Fibroblast of skin of right biceps (primary cell): ENCODE measurements at places on chromosomes 5 and 9.

DNA sequence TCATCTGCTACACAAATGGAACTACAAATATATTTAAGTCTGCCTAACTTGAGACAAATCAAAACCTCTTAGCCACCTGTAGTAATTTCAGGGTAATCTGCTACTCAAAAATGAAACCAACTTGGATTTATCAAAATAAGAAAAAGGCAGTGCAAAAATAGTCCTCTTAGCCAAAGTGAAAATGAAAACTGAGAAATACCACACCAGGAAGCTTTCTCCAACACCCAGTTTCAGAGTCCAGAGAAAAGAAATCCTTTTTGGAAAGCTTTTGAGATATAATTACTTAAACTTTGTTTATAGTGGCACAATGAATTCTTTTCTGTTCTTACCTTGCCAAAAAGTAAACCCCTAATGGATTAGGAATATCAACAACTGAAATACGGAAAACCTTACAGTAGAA is 990.4 kb downstream of the EFNA5 start:
- no peak for DNase-seq

- DNase-seq: no peak
Measured at GRCh38 chr9:87729246-87729645, 3.3 kb downstream of the CTSL start.

DNA sequence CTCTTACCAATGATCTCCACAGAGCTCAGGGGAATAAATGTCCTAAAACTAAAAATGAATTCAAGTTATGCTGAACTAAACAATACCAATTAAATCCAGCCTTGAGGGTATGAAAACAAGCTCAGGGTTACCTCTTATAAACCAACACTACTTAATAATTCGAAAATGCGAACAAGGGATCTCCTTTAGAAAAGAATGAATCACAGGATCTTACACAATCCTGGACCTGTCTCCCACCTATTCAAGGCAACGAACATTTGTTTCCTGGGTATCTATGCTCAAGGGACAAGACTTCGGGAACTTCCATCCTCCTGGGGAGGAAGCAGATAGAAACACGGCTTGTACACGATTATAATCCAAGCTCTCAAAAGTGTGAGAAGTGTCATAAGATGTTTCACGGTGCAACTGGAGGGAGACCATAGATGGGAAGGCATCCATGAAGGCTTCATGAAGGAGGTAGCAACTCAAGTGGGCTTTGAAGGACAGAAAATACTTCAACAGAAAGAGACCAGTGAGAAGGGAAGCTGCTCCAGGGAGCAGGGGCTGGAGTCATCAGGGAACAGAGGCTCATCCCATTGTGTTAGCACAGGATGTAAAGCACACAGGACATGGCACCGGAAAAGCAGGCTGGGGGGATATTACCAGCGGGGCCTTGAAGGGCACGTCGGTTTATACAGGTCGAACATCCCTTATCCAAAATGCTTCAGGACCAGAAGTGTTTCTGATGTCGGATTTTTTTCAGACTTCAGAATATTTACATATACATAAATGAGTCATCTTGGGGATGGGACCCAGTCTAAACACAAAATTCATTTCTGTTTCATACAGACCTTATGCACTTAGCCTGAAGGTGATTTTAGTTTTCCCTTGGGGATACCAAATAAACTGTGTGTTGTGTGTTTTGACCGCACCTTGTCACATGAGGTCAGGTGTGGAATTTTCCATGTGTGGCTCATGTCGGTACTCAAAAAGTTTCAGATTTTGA is 87.4 kb downstream of the TLE1 start:
- DNase-seq: no peak

- DNase-seq: no peak
Measured at GRCh38 chr9:3931058-3931457, 368.8 kb downstream of the GLIS3 start.

- DNase-seq: no peak
Measured at GRCh38 chr5:6961123-6961522, 247.9 kb downstream of the TENT4A start.

GRCh38 chr9:127194881-127195713 is 69.5 kb upstream of the GARNL3 start:
- peak; percentile 15 for DNase-seq

DNA sequence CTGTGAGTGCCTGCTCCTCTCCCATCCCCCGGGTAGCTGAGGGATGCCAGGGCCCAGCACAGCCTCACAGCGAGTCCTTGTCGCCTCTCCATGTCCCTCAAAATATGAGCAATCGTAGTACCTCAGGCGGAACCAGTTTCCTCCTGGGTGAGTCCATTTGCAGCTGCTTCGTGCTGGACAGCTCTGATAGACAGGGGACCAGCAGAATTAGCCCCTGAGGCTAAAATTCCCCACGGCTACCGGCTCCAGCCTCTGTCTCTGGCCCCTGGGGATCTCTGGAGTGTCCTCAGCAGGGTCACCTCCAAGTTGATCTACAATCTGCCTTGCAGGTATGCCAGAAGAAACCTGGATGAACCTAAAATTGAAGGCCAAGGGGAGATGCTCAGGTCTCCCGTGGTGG is 115.8 kb upstream of the FBXL7 start:
- no peak for DNase-seq

DNA sequence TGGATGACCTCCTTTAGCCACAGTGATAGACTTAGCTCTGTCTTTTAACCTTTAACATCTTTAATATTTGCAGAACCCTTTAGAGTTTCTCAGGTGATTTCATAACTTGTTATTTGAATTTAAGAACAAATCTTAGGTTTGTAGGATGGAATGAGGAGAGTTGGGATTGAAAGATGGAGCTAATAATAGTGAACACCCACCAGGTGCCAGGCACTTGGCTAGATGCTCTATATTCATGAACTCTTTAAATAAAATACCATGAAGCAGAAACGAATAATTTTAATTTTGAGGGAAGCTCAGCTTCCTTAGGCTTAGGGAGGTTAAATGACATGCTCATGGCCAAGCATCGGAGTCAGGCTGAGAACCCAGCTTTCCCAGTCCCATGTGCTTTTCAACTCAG is 19.4 kb upstream of the CARNMT1 start:
- DNase-seq: no peak

- DNase-seq: no peak
Measured at GRCh38 chr9:133978899-133979272, 13.2 kb downstream of the VAV2 start.

GRCh38 chr5:4204276-4205141 is 608.9 kb downstream of the IRX1 start:
- DNase-seq: no peak

GRCh38 chr5:125006011-125006685 is 259.7 kb upstream of the ZNF608 start:
- DNase-seq: no peak

- DNase-seq: no peak
Measured at GRCh38 chr5:17443333-17444130, 54.5 kb upstream of the TAF11L2 start.

- DNase-seq: peak; percentile 85
Measured at GRCh38 chr5:153565822-153566221, 75.4 kb downstream of the GRIA1 start.

DNA sequence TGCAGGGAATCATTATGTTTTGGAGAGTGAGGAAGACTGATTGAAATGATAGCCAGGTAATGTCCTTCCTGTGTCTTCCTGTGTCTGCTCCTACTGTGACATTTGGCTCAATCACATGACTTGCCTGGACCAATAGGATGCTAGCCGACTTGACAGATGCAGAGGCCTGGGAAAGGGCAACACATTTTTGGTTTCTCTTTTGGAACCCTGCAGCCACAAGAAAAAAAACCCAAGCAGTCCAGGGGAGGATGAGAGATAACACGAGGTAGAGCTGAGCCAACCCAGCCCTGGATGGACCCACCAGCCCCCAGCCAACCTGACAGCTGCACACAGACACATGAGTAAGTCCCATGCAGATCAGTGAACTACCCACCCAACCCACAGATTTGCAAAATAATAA is 256.1 kb upstream of the SMARCA2 start:
- no peak for DNase-seq

DNA sequence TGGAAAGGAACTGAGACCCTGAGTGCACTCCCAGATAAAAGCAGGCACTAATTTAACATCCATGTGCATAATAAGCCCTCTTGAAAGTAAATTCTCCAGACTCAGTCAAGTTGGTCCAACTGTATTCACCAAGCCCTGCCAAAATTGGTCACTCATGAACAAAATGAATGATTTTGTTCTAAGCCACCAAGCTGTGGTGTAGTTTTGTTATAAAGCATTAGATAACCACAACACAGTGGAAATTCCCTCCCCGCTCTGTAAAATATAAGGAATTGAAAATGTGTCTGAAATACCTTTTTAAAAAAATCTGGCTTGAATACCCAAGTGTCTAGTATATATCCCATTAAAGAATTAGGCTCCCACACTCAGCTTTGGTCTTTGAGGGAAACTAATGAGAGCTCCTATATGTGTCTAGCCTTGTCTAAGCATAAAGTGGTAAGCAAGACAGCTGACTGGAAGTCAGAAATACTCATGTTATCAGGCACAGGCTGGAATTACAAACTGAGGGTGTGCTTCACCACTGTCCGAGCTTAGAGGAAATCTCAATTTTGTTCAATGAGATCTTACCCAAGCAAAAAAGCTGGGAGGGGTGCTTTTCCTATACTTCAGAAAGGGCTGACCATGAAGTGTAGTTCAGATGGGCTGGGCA is 33.2 kb downstream of the IDNK start:
- no peak for DNase-seq

DNA sequence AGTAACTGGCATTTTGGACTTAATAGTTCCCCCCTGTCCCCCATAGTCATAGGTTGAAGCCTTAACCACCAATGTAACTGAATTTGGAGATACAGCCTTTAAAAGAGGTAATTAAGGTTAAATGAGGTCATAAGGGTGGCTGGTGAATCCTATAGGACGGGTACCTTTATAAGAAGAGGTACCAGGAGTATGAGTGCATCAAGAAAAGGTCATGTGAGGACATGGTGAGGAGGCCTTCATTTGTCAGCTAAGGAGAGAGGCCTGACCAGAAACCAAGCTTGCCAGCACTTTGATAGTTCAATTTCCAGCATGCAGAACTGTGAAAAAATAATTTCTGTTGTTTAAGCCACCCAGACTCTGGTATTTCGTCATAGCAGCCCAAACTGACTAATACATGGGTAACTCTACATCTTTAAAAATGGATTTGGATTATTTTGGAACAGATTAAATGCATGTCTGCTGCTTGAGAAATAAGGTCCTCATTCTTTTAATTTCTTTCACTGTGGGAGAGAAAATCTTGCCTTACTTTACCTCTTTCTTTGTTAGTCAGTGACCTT is 9.7 kb downstream of the RASA1 start:
- DNase-seq: peak; percentile 25

GRCh38 chr5:74309050-74309449 is 331.5 kb downstream of the ENC1 start:
- DNase-seq: no peak
